NCI-H2081 treated with DMSO at 0.1 percent for 48 hours (cell line): ENCODE measurements at places on chromosomes 2 and 18.

GRCh38 chr18:75203416-75204268 is 5.3 kb downstream of the PTGR3 start:
- DNase-seq, result no peak

GRCh38 chr2:122389694-122390093 is 634.2 kb downstream of the TSN start:
- no peak for DNase-seq

DNA sequence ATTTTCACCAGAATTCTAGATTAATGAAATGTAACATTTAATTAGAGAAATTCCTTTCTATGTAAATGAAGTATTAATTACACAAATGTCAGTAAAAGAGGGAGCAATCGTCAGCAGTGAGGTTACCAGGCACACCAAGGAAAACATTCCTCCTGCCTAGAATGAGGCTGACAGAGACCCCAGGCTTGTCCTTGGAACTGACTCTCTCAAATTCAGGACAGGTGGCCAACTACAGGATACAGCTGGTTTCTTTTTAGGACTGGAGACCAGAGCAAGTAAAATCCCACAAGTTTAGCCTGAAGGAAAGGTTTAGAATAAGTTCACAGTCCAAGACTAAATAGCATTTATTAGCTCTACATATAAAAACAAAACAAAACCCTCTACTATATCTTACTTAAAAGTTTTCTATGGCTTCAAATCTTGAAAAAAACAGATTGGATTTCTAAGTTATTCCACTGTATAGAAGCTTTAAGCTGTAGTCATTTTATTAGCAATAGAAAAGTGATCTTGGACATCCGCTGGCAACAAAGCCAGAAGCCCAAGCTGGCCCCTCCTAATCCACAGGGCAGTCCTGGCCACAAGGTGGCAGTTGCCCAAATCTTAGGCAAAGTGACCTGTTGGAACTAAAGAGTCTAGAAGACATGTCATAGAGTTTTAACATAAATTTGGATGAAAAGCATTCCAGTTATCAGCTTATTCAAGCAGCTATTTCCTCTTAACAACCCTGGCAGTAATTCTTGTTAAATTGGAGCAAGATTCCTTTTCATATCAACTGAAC is 81.0 kb downstream of the SP3 start:
- DNase-seq, result no peak

DNA sequence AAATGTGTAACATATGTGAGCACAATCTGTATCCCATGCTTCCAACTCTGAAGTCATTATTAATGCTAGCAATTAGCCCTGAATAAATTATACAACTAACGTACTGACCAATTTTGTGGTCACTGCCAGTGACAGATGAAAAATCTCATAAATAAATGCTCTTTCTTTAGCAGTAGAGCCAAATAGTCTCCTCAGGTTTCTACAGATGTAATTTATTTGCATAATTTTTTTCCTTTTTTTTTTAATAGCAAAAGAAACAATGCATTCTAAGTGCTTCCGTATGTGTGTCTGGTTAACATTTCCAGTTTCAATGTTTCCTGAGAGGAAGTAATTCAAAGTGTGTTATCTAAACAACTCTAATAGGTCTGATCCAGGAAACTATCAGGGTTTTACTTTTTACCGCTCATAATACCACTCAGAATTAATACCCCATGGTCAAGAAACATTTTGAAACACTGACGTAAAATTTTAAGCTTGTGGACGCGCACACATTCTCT is 108.4 kb downstream of the MEP1B start:
- DNase-seq, result no peak

DNA sequence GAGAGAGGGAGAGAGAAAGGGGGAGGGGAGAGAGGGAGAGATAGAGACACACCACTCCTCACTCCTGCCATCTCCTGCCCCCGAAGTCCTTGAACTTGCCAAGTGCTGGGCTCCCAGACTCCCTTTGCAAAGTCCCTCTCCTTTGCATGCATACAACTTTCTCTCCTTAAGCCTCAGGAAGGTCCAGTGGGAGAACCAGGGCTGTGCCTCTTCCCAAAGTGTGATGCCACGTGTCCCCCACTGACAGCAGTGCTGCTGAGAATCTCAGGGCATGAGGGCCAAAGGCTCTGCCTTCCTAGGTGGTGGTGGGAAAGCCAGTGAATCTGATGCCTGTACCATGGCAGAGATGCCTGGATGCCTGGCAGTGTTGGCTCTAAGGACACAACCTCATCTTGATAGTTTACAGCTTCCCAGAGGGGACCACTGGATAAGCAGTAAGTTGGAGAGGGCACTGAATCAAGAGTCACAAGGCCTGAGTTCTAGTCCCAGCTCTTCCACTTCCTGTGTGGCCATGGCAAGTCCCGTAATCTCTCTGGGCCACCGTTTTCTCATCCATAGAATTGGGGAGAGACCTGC is 103.4 kb downstream of the CLIP4 start:
- no peak for DNase-seq

GRCh38 chr18:5237083-5237722 is 40.1 kb upstream of the AKAIN1 start:
- DNase-seq, result peak; percentile 39

GRCh38 chr2:190060626-190061025 is 1.9 kb downstream of the MSTN start:
- DNase-seq, result no peak

- DNase-seq, result no peak
These were observed 55.5 kb upstream of the SLC8A1 start for GRCh38 chr2:40507432-40507831.

DNA sequence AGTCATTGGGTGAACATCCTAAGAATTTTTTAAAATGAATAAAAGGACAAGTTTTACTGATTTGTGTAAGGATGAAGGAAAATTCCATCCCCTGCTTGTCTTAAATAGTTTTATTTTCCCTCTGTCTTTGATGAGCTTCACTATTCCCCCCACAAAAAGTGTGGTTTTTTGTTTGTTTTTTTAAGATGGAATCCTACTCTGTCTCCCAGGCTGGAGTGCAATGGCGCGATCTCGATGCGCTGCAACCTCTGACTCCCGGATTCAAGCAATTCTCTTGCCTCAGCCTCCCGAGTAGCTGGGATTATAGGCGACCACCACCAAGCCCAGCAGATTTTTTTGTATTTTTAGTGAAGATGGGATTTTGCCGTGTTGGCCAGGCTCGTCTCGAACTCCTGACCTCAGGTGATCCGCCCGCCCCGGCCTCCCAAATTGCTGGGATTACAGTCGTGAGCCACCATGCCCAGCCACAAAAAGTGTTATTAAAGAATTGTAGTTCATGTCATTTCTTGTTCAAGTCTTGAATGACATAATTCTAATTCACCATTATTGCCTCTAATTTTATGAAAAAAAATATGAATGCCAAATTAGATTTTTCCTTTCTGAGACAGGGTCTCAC is 91.7 kb downstream of the AGPS start:
- DNase-seq, result no peak

DNA sequence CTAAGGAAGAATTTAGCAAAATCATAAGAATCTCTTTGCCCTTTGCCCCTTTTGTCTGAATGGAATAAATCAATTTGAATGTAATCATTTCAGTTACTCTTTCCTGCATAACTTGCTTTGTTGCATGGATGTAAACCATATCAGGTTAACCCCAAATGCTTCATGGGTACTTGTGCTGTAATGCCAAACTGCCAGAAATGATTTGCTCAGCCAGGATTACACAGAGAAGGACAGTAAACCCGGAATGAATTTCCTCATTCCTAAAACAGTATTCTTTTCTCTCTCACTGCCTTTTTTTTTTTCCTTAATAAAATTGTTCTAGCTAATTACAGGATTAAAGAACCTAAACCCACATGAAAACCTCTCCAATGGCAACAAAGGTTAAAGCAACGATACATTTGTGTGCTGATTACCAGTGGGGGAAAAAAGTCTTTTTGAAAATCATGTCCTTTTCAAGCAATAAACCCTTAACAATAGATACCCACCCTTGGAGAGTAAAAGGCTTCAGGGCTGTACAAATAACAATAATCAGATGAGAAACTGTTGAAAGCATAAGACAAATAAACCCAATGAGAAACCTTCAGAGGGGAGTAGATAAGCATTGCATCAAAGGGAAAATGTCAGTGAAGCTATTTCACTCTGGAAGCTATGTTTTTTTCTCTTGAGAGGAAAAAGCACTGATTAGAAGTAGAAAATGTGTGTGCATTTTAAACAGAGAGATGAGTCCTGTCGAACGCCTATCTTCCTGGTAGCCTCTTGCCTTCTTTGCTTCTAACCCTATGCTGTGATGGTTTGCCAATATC is 275.3 kb downstream of the CDH2 start:
- DNase-seq, result no peak

GRCh38 chr2:27683390-27684071 is 19.8 kb downstream of the SLC4A1AP start:
- peak; percentile 72 for DNase-seq

GRCh38 chr2:179825494-179825893 is 35.9 kb downstream of the ZNF385B start:
- no peak for DNase-seq

GRCh38 chr2:162477011-162477410 is 133.1 kb downstream of the GCA start:
- DNase-seq, result no peak

GRCh38 chr2:48638261-48638660 is 20.6 kb downstream of the GTF2A1L start:
- DNase-seq, result no peak

GRCh38 chr2:172285760-172286159 is 141.6 kb upstream of the ITGA6 start:
- no peak for DNase-seq

DNA sequence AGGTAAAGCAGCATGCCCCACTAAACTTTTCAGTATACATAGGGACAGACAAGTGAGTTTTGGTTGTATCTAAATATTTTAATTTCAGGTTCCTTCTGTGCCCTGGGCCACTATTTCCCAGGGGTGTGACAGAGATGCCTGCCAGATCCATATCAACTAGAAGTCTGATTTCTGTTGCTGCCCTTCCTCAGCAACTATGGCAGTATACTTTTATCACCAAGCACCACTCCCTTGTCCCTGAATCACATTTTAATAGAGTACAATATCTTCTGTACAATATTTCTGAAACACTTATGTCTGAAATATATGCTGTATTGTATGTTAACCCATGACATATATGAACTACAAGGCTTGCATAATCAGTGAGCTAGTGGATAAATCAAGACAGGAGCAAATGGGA is 117.6 kb downstream of the HIBCH start:
- no peak for DNase-seq

DNA sequence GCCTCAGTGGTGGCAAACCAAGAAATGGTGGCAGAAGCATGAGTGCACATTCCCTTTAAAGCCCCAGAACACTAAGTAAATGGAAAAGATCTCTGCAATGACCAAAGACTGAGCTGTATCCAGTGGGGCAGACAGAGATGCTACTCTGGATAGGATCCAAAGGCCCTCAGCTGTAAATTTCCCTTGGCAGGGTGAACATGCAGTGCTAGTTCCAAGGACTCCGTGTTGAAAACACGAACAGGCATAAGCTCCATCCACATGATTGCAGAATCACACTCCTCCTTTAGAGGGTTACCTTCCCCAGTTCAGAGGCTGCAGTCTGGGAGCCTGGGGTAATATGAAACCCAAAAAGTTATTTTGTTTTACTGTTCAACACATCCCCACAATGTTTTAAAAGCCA is 98.6 kb upstream of the KLF7 start:
- DNase-seq, result no peak

DNA sequence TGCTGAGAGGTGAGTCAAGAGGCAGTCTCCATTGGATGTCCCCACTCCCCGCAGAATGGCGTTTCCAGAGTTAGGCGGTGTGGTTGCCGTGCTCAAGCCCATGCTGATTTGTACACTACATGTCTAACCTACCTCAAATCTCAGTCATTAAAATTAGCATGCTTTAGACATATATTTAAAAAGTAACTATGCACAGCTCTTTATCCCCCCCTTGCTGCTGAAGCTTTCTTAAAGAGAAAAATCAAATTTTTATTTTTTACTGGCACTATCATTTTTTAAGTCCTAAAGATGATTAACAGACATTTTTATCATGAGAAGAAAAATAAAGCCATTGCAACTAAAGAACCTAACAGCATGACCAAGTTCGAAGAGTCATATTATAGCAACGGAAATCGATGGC is 42.9 kb downstream of the BOLA3 start:
- DNase-seq, result no peak

DNA sequence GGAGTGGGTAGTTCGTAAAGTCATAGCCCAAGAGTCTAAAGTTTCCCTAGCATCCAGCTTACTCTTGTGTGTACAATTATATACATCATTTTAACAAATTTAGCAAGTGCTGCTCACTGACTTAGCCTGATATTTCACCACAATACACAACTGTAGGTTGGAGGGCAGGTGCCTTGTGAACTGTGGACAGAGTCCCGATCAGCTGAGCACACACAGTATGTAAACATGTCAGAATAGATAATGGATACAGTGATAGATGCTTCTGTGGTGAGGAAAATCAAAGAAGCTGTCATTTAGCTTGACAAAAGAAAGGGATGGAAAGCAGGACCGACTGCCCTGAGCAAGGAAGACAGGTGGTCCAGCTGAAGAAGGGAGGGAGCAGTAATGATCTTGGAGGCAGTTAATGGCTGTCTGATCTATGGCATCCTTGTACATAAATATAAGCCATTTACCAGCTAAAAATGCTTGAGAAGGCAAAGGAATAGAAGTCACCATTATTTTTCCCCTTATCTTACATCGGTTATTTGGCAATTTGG is 372.8 kb upstream of the UBE2E3 start:
- DNase-seq, result no peak

- no peak for DNase-seq
These were observed 158.6 kb downstream of the PIK3C3 start for GRCh38 chr18:42113529-42114191.

DNA sequence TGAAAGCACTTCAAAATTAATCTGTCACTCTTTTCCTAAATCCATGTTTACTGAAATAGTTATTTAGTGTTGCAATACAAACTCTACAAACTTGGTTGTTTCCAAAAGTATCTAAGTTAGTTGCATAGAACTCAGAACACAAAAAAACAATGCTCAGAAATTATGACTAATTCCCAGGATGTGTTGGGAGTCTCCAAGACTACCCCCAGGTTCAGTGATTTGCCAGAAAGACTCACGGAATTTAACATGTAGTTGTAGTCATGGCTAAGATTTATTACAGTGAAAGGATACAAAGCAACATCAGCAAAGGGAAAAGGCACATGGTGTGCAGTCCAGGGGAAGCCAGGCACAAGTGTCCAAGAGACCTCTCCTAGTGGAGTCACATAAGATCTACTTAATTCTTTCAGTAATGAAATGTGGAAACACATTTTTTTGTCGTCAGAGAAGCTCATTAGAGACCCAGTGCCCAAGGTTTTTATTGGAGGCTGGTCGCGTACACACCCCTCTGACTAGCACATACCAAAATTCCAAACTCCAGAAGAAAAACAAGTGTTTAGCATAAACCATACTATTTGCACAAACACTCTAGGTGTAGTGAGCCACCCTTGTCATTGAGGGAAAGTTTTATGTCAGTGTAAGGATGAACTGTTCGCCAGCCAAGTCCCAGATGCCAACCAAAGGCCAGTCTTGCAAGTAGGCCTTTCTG is 43.3 kb upstream of the CYP20A1 start:
- no peak for DNase-seq

- DNase-seq, result no peak
These were observed 126.8 kb downstream of the ZNF516 start for GRCh38 chr18:76368271-76368670.

GRCh38 chr2:126399001-126399400 is 257.0 kb upstream of the GYPC start:
- DNase-seq, result no peak

GRCh38 chr2:232458661-232459418 is 2.9 kb downstream of the ALPI start:
- no peak for DNase-seq

- no peak for DNase-seq
These were observed 105.4 kb upstream of the FAM110C start for GRCh38 chr2:151553-152334.

- DNase-seq, result no peak
These were observed 79.0 kb upstream of the CTDP1 start for GRCh38 chr18:79600596-79600995.

GRCh38 chr2:172179045-172179701 is 76.5 kb upstream of the DLX2 start:
- no peak for DNase-seq
